ENCODE measurements at places on chromosomes 12 and 14.

DNA sequence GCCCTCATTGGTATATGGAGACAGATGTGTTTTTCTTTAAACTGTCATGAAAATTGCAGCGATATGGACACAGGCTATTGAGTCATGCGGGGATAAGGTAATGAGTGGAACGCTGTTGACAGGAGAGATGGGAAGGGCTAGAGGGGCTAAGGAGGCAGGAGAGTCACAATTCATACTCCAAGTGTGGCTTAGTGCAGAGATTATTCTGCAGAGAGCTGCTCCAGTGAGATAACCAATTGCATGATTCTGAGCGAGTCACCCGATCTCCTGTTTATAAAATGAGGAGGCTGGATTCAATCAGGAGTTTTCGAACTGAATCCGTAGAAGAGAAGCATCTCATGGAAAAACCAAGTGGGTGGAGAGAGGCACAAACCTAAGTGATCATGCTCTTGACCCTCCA, 106.4 kb upstream of the PLEKHG7 start:
- no peak for DNase-seq

DNA sequence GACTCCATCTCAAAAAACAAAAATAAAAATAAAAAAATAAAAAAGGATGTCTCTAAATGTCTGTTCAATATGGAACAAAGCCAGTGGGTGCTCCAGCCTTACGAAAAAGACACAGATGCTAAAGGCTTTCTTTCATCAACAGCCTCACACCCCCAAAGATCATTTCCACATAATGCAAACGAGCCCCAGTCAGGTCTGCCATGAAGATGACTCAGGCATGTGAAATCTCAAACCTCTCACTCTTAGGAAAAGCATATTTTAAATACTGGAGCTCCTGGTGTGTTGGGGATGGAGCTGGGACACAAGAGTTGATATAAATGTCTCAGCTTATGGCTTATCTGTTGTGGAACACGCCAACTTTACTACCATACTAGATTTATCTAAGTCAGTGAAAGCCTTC, 49.9 kb upstream of the PLXNC1 start:
- DNase-seq = no peak

GRCh38 chr14:54564071-54564867, 2.7 kb upstream of the SAMD4A start:
- no peak for DNase-seq

GRCh38 chr12:75945581-75945980, 86.0 kb downstream of the PHLDA1 start:
- DNase-seq = no peak

- peak; percentile 93 for DNase-seq
Measured at GRCh38 chr14:102819176-102819628, 42.0 kb downstream of the TRAF3 start.

DNA sequence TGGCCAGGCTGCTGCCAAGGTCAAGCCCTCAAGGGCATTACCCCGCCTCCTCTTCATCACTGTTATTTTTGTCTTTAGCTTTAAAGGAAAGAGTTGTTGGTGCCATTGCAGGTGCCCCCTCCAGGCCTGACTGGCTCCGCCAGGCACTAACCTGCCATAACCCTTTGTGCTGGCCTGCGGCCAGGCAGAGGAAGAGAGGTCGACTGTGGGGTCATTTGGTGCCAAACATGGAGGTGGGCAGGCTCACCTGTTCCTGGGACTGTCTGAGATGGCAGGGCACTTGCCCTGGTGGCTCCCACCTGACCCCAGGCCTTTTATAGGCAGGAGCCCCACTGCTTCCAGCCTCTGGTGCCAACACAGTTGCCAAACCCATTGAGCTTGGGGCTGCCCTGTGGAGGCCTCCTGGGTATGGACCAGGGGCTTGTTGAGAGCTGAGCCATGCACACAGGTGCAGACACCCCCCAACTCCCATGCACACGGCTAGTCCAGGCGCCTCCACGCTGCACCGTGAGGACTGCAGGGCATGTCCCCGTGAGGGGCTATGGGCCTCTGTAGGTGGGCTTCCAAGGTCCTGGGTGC, 29.4 kb upstream of the PLD4 start:
- DNase-seq = no peak

DNA sequence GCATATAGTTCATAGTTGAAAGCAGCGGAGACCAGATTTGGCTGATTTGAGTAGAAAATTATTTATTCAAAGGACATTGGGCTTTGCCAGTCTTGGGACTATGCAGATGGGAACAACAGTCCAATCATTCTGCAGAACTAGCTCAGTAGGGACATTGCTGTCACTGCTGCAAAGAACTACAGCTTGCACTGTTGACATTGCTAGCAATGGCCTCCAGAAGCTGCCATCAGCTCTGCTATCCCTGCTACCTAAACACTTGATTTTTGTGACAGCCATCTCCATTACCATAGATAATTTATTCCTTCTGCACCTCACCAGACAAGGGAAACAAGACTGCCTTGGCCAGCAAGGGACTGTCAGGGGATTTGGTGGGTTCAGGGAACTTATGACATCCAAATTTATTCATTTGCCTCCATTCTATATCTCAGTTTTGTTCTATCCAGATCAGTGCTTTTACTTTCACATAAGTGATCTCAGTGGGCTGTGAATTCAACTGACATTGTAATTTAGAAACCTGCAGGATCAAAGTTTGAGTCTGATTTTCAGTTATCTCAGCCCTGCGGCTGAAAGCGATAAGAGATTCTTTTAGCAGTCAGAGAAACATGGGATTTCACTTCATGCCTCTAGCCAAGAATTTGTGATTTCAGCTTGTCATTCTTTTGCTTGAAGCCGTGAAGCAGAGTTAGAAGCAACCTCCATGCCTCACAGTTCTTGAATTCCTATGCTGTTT, 136.7 kb upstream of the FBXO33 start:
- DNase-seq = no peak

GRCh38 chr12:103672401-103673119, 85.5 kb downstream of the STAB2 start:
- DNase-seq = no peak

- no peak for DNase-seq
Measured at GRCh38 chr14:83006121-83006670, 1472.5 kb upstream of the SEL1L start.

DNA sequence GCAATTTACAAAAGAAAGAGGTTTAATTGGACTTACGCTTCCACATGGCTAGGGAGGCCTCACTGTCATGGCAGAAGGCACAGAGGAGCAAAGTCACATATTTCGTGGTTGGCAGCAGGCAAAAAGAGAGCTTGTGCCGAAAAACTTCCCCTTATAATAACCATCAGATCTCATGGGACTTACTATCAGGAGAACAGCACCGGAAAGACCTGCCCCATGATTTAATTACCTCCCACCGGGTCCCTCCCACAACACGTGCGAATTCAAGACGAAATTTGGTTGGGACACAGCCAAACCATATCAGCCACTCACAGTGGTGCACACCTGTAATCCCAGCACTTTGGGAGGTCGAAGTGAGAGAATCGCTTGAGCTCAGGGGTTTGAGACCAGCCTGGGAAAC, 68.5 kb downstream of the FBXL14 start:
- no peak for DNase-seq

DNA sequence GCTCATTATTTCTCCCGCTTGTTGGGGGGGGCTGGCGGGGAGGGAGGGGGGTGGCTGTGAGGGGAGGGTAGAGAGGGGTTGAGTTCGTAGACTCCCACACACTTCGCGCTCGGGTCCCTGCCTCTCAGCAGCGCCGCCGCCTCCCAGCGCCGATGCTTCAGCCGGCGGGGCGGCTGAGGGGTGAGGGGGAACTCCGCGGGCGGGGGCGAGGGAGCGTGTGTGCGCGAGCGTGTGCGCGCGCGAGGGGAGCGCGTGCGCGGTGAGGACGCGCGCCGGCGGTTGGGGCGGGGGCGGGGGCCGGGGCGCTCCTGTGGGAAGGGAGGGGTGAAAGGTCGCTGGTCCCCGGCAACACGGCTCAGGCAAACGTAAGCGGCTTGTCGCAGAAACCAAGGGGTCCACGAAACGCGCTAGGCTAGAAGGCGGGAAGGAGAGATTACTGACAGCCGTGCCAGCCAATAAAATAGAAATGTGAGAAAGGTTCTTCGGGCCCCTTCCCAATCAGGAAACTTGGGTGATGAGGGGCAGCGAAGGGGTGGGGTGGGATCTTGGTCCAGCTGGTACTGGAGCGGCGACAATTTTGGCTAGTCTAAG, 343 bp upstream of the NOVA1 start:
- DNase-seq = no peak

DNA sequence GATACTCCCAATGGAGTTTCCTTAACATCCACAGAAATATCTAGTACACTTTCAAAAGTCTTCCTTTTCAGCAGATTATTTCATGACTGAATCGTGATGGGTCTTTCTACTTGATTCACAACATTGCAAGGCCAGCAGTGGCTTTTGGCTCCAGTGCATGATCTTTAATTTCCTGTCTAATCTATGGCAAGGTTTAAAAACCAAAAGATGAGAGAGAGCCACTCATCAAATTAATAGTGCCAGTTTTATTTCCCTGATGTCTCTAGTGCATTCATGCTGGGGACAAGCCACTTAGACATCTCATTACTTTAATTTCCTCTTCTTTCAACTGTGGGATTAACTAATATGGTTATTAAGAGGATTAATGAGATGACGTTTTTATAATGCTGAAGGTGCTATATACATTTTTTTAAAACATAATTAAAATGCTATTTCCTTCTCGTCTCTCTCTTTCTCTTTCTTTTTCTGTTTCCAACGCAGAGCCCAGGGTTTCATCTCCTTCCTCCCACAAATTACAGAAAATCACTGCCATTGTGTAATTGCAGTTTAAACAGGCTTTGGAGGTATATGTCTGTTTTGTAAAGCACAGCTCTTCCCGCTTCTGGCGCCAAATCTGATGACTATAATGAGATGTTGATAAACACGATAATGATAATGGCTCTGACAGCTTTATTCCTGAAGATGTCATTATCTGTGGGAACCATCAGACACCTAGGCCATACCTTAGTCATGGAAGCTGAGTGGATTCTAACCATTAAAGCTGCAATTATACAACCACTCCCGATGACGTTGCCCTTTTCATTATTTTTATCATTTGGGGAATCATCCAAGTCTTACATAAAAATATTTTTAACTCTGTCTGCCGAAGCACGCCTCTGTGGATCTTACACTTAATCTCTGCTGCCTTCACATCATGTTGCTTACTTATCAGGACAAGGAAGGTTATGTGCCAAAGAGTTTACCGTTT, 103.1 kb upstream of the PPM1H start:
- DNase-seq = no peak

DNA sequence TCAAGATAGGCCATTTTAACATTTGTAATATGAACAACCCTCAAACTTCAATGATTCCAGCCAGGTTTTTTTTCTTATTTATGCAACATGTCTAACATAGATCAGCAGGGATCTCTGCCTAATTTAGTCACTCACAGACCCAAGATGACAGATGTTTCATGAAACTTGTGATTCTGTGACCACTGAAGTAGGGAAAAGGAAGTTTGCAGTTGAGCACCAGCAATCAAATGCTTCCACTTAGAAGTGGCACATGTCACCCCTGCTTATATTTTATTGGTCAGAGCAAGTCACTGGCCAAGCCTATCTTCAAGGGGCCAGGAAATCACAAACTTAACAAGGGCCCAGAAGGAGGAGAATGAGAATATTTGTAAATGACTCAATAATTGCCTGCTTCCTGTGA, 150.6 kb downstream of the BCAT1 start:
- DNase-seq = no peak

GRCh38 chr14:101862177-101862576, 100.7 kb downstream of the PPP2R5C start:
- DNase-seq = no peak

DNA sequence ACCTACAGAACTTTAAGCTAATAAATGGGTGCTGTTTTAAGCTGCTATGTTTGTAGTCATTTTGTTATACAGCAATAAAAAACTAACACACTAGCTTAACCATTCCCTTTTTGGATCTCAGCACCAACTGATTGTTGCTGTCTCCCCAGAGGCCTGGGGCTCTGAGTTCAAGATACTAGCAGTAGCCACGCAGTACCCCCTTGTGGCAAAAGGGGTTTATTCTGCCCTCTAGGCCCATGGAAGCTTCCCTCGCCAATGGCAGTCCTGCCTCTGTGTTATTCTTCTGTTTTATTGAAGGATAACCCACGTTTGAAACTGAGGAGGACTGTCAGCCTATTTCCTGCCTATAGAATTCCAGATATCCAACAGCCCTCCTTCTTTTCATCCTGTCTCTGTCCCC, 455.3 kb upstream of the ATP2B1 start:
- DNase-seq = peak; percentile 25

GRCh38 chr12:106901276-106901675, 54.4 kb upstream of the TMEM263 start:
- DNase-seq = no peak

DNA sequence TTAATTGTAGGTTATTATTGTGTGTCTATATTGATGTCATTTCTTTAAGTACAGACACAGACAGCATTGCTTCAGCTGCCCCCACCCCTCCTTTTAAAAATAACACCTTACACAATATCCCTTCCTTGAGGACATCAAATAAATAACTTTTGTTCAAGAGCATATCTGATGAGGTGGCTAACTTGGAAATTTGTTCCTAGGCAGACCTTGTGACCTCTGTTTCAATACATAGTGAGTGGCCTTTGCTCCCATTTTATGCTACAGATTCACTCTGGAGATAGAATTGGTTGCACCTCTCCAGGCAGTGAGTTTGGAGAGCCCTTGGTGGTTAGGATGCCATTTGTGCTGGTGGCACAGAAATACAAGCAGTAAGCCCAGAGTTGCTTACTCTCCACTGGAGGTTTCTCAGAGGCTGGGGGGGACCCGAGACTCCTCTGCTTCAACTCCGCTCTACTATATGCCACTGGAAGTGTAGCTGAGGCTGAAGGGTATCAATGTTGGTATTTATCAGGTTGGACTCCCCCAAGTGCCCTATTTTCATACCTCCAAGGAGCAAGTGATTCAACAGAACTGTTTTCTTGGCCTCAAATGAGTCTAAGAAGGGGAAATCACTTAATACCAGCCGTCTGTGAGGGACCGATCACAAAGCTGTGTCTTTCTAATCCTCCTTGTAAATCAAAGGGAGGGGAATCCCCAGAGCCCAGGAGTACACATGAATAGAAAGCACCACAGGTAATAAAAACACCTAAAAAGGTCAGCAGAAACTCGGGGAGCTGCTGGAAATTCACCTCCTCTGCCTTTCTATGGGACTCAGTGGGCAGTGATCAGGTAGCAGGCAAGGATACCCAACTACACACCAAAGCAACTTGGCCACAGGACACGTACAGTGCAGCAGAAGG, 463.1 kb downstream of the RAD51B start:
- DNase-seq = peak; percentile 66

- no peak for DNase-seq
Measured at GRCh38 chr12:47190905-47191304, 111.1 kb upstream of the AMIGO2 start.

DNA sequence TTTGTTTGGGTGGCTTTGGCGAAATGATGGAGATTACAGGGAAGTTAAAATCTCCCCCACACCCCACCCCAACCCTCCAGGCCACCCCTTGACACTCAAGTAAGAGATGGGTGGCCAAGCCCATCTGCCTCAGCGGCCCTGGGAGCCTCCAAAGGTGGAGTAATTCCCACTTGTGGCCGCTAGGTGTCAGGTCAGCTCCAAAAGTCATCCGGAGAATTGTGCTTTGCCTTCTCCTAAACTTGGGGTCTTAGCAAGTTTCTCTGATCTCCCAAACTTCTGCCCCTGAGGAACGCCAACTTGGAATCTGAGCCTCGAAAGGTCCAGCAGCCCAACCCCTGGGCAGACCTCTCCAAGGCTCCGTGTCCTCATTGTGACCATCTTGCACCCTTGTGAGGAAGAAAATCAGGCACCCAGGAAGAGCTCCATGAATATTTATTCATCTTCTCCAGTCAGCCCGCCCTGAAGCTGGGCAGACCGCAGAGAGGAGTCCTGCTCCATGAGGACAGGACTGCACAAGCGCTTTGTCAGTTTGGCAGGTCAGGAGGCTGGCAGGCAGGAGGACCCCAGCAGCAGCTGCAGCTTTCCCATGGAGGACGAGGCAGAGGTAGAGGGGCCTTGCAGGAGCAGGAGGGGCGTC, 46.7 kb downstream of the LRRC74A start:
- DNase-seq = peak; percentile 79

Data from activated naive CD4-positive, alpha-beta T cell treated with anti-CD3 and anti-CD28 coated beads for 36 hours (primary cell).